ENCODE measurements at places on chromosomes 2 and 18.

- no peak for DNase-seq
Measured at GRCh38 chr2:227308784-227309183, 16.3 kb upstream of the MFF start.

DNA sequence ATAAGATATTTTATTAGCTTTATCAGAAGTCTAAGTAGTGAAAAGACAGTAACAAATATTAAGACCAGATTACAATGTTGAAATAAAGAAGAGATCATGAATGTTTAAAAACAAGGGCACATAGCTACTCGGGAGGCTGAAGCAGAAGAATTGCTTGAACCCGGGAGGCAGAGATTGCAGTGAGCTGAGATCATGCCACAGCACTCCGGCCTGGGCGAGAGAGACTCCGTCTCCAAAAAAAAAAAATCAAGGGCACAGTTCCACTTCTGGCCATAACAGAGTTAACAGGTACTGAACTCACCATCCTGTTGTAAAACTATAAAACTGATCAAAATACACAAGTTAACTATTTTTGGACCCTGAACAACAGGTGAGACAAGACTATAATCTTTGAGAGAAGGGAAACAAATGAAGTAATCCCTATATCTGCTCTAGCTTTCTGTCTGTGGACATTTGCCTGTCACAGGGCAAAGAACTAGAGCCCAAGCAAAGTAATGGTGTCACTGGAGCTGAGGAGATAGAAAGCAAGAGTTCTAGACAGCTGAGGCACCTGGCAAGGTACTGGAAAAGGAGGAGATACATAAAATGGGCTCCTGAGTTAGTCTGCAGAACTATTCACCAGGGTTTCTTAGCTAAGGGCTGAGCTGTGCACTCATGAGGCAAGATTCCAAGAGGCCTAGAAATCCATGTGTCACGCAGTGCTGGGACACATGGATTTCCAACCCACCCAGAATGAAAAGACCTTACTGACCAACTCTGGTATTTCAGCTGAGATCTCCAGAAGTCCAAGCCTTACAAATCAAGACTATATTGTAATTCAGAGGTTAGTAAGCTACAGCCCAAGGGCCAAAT, 15.2 kb downstream of the MMADHC start:
- no peak for DNase-seq

GRCh38 chr2:154226931-154227330, 355.2 kb downstream of the GALNT13 start:
- no peak for DNase-seq

GRCh38 chr2:74100254-74101216, 47.2 kb downstream of the BOLA3 start:
- no peak for DNase-seq

GRCh38 chr2:26769089-26769761, 5.1 kb downstream of the SLC35F6 start:
- DNase-seq, result peak; percentile 30

- no peak for DNase-seq
Measured at GRCh38 chr2:40168546-40168945, 283.3 kb downstream of the SLC8A1 start.

GRCh38 chr18:55513161-55513560, 74.8 kb downstream of the TCF4 start:
- DNase-seq, result no peak

- DNase-seq, result no peak
Measured at GRCh38 chr2:164621764-164622105, 453 bp upstream of the GRB14 start.

GRCh38 chr18:28357766-28358401, 181.0 kb upstream of the CDH2 start:
- DNase-seq, result no peak

DNA sequence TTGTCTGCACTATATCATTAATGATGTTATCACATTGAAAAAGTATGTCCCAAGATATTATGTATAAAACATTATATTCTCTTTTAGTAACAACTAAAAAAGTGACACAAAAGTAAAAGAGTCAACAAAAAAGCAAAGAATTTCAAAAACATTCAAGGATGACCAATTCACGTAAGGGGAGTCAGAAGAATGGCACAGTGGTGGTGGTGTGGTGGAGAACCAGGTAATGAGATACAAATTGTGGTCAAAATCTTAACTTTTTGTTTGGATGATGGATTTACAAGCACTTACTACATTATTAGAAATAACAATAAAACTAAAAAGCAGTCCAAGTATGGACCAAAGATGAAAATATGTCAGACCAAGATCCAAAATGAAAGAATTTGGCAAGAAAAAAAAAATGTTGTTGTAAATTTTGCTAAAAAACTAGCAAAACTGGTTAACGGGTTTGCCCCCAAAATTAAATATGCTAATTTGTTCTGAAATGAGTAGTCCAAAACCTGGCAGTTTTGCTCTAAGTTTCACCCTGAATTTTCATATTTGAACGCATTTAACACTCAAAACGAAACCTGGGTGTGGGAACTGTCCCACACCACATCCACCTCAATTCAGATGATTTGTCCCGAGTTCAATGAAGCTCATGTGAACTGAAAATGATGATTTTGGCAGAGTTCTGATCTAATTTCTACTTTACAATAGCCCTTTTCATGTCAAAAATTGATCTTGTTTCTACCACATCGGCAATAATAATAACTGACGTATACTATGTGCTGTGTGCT, 135.8 kb downstream of the IKZF2 start:
- no peak for DNase-seq

DNA sequence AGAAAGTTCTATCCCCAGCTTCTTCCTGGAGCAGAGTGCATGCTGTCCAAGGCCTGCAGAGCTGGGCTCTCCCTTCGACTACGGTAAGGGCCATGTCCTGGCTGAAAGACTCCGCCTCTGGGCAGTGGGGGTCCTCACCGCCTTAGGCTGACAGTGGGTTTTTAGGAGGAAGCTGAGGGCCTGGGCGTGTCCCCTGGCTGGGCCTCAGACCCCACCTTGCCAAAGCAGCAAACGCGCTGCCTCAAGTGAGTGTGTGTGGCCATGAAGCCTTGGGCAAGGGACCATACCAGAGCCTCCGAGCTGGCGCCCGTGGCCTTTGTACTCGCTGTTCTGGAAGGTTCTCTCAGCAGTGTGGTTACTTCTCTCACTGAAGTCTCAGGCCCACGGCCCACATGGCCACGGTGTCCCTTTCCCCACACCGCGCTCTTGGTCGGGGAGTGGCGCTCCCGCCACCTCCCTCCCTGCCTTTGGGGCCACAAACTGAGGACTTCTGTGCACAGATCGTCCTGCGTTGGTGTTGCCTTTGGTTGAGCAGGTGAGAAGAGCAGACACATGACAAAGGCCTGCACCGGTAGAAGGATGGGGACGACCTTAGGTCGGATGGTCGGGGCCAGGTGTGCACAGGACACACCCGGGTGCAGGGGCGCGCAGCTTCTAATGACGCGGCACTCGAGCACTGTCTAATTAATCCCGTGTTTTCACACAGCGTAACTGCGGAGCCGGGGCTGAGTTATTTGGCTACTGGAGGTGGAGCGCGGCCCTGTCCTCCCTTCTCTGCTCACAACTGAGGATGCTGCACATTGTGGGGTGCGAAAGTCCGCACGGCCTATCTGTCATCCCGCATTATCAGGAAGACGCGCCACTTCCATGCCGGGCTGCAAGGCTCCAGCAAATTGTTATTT, 121.6 kb downstream of the PTGR3 start:
- DNase-seq, result no peak

- DNase-seq, result no peak
Measured at GRCh38 chr2:62042944-62043343, 137.5 kb downstream of the COMMD1 start.

DNA sequence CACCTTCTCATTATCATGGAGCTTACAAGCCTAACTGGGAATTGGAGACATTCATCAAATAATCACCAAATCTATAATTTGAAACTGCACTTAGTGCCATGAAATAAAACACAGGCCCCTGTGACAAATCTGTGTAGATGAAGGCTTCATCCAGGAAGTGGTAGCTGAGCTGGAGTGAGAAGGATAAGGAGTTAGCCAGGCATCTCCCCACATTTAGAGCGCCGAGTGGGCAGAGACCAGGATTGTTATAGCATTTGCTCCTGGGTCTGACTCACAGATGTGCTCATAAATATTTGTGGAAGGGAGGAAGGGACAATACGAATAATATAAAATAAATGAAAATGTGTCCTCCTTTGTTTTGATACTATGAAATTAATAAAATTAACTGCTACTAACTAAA, 2.5 kb upstream of the MAT2A start:
- no peak for DNase-seq

- no peak for DNase-seq
Measured at GRCh38 chr2:42254186-42254895, 85.2 kb downstream of the EML4 start.
